ENCODE measurements at places on chromosomes 4 and X.
A peak's percentile ranks its signal among the peaks of the same experiment; 100 is the strongest.

DNA sequence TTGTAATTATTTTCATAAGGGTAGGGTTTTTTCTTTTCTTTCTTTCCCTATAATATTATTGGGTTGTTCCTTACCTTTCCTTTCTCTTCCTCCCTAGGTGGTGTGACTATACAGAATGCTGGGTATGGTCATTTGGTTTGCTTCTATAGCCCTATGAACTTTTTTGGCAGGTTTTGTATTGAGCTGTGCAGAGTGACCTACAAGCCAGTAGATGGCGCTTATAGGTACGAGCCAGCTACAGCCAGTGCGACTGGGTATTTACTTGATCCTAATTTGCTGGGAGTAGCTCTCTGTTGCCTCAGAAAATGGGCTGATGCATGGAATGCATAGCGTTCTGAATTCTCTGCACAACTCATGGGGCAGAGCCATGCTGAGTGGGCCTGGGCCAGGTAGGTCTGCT, 423.3 kb downstream of the MAGEE1 start:
- DNase-seq, result no peak

DNA sequence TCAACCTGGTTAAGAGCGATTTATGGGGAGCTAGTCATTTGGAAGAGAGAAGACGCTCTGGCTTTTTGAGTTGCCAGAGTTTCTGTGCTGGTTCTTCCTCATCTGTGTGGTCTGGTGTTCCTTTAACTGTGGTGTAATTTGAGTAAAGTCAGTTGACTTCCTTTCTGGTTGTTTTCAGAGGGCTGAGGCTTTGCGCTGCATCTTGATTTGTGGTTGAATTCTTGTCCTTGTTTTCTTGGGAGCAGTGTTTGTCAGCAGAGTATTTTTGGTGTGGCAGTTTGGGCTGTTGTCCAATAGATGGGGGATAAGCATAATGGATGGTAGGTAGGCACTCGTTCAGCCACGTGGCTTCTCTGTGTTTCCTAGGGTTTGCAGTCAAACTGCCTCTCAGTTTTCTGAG, 2143.2 kb upstream of the TENM3 start:
- DNase-seq, result no peak

GRCh38 chrX:11530621-11531020, 135.1 kb downstream of the ARHGAP6 start:
- peak; percentile 7 for DNase-seq

DNA sequence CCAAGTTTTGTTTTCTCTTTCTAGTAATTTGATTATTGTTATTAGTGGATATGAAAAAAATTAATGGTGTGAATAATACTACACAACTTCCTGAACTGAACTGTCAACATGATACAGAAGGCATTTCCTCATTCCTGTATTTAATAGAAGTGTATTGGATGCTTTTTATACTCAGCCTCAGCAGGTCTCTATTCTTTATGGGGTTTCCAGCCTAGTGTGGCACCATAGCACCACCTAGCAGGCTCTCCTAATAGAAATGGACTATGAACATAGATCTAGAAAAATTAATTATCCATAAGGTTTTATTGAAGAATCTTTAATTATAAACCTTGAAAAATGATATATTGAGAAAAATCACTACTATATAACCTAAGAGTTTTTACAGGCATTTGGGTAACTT, 52.4 kb downstream of the GLRB start:
- peak; percentile 7 for DNase-seq

GRCh38 chr4:118904418-118904817, 15.8 kb downstream of the SYNPO2 start:
- DNase-seq, result no peak

DNA sequence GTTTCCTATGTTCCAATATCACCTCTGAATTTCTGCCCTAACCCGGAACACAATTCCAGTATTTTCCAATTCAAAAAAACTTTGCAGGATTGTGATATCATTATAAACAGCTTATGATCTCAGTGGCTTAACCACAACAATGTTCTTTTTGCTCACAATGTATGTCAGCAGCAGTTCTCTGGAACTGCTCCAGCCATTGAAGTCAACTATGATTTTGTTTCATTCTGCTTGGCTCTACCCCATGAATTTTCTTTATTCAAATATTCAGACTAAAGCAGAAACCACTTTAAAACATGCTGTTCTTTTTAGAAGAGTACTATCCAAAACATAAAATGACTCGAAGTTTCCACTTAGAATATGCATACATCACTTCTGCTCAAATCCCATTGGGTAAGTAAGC, 1611.1 kb downstream of the ARAP2 start:
- DNase-seq, result no peak

- peak; percentile 4 for DNase-seq
These were observed 951.5 kb upstream of the SLIT2 start for GRCh38 chr4:19300213-19300612.

DNA sequence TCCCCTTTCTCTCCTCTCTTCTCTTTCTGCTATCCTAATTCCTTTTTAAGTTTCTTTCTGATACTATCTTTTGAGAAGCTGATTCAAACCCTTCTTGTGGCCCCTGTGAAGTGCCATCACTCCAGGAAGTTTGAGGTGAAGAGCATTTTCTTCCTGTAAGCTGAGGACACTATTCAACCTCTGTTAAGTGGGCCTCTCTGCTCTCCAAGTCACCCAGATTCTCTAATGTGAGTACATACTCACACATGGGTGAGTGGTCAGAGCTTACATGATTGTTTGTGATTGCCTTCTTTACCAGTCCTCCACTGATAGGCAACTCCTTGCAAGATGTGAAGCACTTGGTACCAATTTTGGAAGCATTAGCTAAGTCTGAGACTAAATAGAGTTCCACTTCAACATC, 18.4 kb upstream of the SMIM10L2A start:
- DNase-seq, result no peak

- DNase-seq, result no peak
These were observed 30.2 kb upstream of the SLC25A6 start for GRCh38 chrX:1422135-1422465.

DNA sequence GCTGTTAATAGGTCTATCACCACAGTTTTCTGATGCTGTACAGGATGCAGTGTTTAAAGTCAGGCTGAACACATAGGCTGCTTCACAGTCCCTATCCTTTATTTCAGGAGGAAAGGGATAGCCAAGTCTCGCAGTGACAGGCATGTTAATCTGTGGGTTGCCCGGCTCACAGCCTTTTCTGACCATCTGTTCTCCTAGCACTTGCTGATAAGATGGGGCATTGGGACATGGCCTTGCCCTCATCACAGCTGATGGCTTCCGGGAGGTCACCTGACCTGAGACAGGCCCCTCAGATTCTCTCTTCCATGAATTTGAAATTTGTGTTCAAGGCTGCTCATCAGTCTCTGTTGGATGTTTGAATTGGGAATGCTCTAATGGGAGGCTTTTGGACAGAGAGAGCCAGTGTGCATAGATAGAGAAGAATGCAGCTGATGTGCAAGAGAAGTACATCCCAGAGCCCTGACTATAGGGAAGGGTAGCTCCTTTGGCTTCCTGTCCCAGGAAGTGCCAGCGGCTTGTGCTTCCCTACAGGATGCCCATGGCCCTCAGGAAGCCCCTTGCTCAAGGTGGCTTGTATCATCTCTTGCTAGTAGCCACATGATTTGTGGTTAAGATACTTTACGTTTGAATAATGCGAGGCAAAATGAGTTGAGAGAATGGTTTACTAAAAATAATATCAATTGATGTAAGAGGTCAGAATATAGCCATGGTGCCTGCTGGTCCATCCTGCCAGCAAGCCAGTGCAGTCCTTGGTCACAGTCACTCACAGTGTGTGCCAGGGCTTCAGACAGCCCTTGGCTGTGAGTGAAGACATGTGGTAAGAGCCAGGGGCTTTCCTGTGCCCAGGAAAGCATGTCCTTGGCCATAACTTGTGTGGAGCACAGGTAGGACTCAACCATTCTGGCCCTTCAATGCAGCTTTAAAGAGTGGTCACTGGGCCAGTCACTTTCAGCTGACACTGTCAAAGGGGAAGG, 88.6 kb downstream of the TSPAN7 start:
- DNase-seq, result no peak

GRCh38 chr4:5184606-5185005, 133.3 kb downstream of the STK32B start:
- DNase-seq, result no peak

DNA sequence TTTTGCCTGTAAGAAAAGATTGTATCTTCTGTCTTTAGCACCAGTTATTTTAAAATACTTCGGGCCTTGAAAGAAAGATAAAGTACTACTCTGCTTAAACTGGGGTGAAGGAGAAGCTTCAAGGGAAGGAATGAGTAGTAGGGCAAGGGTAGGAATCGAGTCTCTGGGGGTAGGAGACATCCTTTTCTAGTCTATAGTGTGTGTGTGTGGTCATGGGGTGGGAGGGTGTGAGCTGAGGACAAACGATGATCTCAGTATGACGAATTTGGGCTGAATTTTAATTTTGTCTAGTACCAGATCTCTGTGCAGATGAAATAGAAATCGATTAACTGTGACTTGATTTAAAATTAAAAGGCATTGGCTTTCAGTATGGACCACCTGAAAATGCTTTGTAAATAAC, 3.3 kb upstream of the MYOZ2 start:
- DNase-seq, result peak; percentile 33

DNA sequence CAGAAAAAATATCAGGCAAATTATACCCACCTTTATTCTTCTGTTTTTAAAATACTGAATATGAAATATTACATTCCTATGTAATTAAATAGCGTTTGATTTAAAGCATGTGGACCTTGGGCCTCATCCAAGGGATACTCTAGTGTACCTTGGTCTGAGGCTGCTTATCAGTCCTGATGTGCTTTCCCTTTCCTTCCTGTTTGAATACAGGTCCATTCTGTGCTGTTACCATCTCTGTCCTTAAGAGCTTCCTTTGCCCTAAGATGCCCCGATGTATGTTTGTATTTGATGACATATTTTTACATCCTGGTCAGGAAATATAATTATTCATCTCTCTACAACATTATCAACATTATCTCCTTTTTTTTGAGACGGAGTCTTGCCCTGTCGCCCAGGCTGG, 24.1 kb downstream of the FAT4 start:
- no peak for DNase-seq

DNA sequence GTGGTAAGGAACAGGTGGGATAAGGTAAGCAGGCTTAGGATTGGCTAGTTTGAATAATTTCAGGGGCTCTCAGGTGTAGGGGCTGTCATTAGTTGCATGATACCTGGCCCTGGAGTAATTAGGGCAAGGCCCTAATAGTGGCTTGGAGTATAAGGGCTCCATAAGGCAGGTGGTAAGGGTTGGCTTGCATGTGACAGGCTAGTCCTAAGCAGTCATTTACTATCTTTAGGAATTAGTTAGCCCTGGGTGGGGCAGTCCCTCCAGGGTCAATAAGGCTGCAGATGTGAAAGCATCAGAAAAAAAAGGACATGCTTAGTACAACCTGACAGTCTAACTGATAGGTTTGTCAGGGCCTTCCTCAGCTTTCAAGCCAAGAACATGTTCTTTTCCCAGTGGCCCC, 7.8 kb upstream of the TMPRSS11D start:
- no peak for DNase-seq

DNA sequence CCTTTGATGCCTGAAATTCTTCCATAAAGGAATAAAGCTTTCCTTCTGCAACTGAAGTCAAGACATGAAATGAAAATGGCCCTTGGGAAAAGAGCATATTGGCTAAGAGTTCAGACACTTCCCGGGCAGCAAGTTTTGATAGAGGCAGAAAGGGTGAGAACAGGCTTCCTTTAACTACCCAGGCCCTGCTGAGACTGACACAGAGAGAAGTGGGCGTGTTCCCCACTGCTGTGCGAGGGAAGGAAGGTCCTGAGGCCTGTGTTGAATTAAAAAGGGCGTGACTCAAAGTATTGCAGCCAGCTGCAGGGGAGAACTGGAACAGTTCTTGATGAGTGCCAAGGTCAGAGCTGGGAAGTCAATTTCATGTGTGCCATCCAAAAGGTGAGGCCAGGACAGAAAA, 33.9 kb upstream of the ADGRG2 start:
- DNase-seq, result no peak

DNA sequence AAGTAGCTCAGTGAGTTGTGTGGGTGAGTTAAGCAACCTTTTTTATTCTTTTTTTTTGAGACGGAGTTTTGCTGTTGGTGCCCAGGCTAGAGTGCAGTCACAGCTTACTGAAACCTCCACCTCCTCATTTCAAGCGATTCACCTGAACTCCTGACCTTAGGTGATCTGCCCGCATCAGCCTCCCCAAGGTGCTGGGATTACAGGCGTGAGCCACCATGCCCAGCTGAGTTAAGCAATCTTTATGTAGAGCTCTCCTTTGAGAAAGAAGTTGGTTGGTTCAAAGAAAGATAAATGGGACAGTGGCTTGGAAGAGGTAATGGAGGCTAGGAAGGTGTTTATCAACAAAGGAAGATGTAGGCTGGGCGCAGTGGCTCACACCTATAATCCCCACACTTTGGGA, 3.2 kb downstream of the MSMO1 start:
- DNase-seq, result no peak

GRCh38 chr4:172980219-172980618, 188.4 kb upstream of the GALNT7 start:
- DNase-seq, result no peak

GRCh38 chr4:5127556-5127955, 76.3 kb downstream of the STK32B start:
- DNase-seq, result no peak

DNA sequence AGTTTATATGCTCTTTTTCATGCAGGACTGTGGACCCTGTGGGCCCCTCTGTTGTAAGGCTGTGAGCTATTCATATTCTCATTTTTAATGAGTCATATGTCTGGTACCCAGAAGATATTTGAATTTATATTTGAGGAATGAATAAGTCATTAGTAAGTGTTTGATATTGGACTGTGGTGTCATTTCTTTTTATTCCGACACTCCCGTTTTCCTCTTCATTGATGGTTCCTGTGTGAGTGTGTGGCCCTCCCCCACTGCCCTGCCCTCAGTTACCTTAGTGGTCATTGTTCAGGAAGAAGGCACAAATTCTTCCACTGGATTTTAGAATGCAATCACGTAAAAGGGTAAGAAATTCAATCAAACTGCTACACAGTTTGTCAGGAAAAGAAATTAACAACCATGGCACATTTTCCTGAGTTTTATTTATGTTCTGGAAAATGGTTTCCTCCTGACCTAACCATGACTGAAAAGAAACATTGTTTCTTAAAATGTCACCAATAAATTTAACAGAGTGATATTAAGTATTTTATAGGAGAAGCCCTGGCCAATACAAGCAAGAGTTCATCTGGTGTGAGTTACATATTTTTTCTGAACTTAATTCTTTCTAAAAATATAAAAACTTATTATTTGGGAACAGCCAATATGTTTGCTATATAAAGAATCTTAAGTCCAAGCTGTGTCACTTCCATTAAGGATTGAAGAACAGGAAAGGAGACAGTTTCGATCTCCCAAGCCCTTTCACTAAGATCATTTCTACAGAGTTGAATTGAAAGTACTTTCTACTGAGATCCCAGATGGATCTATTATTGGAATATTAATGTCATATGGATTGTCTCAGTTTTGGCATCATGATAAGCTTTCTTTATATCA, 370.5 kb upstream of the ANXA10 start:
- DNase-seq, result no peak

DNA sequence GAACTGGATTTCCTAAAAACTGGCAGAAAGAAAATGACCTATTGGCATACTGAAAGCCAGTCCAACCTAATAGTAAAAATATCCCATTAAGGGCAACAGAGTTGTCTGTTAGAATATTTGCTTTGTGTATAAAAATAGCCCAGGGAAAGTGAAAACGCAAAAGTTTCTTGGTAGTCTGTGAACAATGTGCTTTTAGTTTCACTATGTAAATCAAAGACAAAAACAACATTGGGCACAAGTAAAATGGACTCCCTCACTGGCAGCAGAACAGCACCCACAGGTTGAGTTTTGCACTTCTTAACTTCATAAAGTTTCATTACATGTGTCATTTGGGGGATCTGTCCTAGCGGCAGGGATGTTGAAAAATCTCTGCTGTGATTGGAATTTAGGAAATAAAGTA, 4.3 kb upstream of the FGG start:
- DNase-seq, result no peak
